Activated effector memory CD4-positive, alpha-beta T cell treated with anti-CD3 and anti-CD28 coated beads, Interleukin-2, amount 50 U/mL, for 16 hours (primary cell): ENCODE measurements at places on chromosomes 7 and 10.
A peak's percentile ranks its signal among the peaks of the same experiment; 100 is the strongest.

GRCh38 chr7:45581271-45581780 is 7.2 kb downstream of the ADCY1 start:
- DNase-seq, result peak; percentile 47

DNA sequence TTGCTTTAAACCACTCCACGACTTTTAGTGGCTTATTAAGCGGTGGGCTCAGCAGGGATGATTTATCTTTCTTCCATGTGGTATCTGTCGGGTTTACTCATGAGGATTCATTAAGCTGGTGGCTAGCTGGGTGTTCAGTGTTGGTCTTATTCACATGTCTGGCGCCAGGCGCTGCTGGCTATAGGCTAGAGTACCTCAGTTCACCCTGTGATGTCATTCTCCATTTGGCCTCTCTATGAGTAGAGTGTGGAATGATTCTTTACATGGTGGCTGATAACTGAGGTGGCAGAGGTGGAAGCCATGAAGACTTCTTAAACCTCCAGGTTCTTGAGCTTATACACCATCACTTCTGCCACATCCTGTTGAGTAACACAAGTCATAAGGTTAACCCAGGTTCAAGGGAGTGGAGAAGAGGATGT is 115.4 kb downstream of the MLLT10 start:
- no peak for DNase-seq

GRCh38 chr7:38637957-38638356 is 6.8 kb upstream of the AMPH start:
- DNase-seq, result no peak

DNA sequence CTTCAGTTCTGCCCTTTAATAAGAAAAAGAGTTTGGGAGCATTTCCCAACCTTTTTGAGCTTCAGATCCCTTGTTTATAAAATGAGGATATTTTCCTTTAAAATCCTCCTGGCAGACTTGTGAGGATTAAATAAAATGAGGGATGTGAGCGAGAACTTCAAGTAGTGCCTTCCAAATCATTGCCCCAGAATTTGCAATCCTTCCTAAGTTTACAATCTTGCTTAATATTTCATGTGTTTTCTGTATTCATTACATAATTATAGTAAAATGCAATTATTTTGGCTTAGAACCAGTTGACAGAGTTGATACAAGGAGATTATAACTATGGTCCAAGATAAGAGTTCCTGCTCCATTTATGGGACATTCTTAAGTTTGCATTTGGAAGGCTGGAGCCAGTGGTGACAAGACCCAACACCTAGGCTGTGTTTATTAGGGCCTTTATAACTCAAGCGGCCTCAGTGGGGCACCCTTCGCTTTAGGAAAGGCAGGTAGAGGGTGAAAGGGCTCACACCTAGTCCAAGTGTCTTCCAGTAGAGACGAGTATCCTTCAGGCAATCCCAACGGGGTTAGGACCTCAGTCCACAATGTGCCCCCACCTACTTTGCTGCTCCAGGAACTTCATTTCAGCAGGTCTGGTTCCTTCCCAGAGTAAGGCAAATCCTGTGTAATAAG is 317.5 kb downstream of the WDR11 start:
- DNase-seq, result no peak

DNA sequence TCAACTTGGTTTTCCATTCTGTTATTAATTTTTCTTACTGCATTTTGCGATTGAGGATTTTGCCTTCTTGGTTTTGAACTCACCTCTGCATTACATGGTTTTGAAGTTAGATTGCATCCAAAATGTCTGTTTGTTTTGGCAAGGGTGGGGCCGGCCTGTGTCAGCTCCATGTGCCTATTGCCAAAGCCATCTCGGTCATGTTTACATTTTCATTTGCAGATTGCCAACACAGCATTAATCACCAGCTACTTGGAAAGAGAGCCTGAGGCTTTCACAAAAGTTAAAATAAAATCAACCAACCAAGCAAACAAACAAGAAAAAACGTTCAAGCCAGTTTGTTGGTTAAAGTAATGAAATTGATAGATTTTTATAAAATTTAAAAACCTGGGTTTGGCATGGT is 695.8 kb downstream of the TYW1 start:
- DNase-seq, result no peak

DNA sequence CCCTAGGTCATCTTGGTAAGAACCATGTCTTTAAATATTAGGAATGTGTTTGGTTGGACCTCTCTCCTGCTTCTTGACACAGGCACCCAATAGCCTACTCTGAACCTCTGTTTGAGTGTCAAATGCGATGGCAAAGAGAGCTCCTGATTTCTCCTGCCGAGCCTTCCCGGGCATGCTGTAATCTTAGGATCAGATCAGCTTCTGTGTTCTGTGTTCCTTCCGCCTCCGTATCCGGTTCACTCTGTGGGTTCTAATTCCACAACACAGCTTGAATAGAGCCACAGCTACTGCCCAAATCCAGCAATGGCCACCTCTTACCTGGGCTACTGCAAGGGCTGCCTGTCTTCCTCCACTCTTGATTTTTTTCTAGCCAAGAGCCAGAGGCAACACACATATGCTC is 165.2 kb upstream of the TNS3 start:
- DNase-seq, result no peak

GRCh38 chr7:42746214-42746613 is 165.7 kb downstream of the C7orf25 start:
- DNase-seq, result no peak

DNA sequence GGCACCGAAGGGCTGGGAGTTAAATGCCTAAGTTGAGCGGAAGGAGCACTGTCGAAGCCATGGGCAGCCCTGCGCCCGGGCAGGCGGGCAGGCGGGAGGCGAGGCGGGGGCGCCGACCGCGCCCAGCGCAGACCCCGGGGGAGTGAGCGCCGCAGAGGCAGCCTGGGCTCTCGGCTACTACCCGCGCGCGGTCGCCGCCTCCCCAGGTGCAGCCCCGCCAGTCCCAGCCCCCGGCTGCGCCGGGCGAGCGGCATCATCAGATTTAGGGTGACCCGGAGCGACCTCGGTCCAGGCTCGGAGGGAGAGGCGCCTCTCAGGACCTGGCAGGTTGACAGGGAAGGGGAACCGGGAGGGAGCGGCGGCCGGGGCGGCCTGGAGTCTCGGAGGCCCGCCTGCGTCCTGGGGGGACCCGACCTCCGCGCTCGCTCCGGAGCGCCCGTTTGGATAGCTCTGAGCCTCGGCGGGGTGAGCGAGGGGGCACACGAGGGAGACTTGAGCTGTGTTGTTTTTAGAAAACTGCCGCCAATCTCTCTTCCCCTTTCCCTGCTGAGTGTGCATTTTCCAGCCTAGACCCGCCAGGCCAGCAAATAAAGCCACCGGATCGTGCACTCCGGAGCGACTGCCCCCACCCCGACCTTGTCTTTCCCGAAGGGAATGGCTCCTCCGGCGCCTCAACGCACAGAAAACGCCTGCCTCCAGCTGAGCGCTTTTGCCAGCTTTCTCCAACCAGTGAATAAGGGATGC is 2.3 kb upstream of the NRP1 start:
- no peak for DNase-seq

DNA sequence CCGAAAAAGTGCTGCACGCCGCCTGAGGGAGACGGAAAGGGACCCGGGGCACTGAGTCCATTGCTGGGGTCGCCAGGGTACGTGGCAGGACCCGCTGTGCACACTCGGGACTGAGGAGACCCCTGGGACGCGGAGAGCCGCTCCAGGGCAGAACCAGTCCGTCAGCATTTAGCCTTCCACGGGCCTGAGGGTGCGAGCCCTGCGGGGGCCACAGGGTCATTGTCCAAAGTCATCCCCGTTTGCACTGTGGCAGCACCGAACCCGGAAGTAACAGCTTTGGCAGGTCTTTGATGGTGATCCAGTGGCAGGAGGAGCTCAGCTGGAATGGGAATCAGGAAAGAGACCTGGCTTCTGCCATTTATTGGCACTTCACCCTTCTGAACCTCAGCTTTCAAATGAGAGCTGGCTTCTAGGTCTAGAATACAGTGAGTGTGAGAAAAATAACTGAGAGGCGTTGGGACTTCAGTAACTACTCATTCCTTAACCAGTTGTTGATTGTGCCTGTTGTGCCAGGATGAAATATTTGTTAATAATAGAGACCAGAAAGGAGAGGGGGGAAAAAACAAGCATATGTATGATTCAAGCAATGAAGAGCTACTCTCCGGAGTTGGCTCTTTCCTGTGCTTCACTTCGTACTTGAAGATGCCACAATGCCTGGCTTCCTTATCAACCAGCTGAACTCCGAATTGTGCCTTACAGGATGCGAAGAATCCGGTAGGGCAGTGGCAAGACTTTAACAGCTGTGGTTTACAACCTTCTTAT is 811 bp upstream of the ARHGAP12 start:
- peak; percentile 74 for DNase-seq

- no peak for DNase-seq
Observed at GRCh38 chr10:10642751-10643150, 374.9 kb upstream of the CELF2 start.

- DNase-seq, result no peak
Observed at GRCh38 chr7:158966780-158967390, 110.5 kb downstream of the DYNC2I1 start.

GRCh38 chr10:49272251-49273081 is 26.5 kb upstream of the C10orf71 start:
- no peak for DNase-seq

DNA sequence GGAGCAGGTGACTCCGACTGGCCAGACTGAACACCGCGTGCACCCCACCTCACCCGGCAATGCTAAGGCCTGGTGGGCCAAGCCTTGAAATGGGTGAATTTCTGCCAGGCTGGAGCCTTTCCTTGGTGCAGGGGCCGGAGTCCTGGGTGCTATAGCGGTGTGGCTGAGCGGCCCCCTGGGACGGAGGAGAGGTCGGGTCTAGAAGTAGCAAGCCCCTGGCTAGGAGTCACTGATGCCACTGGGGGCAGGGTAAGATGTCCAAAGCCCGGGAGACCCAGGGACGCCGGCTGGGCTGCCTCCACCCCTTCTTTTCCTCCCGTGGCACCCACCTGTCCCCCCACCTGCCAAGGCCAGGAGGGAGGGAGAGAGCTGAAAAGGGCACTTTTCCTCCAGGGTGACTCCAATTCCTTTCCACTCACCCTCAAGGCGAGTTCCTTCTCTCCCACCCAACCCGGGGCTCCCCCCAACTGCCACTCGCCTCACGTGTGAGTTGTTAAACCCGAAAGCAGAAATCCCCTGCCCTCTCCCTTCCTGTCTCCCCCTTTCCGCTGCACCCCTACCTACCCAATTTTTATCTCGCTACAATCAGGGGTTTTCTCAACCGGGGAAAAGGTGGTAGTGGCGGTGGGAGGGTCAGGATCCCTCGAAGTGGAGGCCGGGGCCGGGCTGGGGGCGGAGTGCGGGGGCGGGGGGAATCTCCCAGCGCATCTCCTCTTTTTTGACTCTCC is 6.0 kb upstream of the GATA3 start:
- peak; percentile 86 for DNase-seq

DNA sequence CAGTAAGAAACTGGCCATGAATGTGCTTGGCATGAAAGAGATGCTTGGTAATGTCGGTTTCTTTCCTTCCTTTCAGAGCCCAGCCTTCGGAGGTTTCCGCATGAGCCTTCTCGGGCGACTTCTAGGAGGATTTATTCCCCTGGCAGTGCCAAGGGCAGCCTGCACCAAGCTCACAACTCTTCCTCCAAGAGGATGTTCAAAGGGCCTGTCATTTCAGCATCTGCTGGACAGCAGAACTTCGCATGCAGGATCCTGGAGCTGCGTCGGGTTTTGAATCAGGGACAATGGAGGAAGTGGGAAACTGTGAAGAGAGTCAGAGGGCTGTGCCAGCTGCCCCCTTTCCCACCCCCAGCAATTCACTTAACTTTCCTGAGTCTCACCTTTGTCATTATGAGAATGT is 21.3 kb downstream of the GOLGA7B start:
- DNase-seq, result no peak

DNA sequence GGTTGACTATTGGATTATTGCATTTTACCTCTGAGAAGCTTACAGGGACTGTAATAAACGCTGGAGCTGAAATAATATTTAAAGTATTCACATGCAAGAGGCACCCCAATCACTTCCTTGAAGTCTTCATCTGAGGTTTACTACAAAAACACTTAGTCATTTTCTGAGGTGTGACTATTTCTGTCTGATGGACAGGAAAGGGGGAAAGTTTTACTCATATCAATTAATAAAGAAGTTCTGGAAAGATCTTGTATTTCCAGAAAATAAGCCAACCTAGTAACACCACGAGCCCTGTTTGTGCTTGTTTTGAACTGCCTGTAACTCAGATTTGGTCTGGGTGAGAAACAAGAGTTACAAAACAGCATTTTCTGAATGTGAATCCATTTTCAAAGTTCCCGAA is 63.9 kb upstream of the PRKCQ start:
- no peak for DNase-seq

DNA sequence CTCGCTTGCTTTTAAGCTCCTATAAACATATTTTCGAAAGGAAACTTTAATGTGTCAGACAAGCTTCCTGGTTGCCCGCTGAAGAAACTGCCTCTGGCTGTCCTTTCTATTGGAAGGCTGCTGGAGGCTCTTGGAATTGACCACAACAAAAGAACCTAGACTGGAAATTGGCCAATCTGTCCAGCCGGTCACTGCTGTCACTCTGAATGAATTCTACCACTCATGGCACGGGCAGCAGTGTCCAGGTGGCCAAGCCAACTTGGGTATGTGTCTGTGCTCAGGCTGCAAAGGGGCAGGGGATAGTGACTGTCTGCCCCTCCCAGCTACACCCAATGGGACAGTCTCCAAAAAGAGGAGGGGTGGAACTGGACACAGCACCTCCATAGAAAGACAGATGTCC is 57.6 kb downstream of the CDH23 start:
- DNase-seq, result no peak

- no peak for DNase-seq
Observed at GRCh38 chr7:45239486-45239885, 81.9 kb downstream of the RAMP3 start.

GRCh38 chr10:21196822-21197395 is 299.8 kb upstream of the NEBL start:
- no peak for DNase-seq

- DNase-seq, result no peak
Observed at GRCh38 chr10:100114460-100114859, 32.8 kb upstream of the CPN1 start.
